ENCODE measurements at places on chromosomes 1 and 21. TPM values are rescaled to one million over a fixed set of nuclear protein-coding genes. Genes with fewer than 3 reads are reported as not detected.

DNA sequence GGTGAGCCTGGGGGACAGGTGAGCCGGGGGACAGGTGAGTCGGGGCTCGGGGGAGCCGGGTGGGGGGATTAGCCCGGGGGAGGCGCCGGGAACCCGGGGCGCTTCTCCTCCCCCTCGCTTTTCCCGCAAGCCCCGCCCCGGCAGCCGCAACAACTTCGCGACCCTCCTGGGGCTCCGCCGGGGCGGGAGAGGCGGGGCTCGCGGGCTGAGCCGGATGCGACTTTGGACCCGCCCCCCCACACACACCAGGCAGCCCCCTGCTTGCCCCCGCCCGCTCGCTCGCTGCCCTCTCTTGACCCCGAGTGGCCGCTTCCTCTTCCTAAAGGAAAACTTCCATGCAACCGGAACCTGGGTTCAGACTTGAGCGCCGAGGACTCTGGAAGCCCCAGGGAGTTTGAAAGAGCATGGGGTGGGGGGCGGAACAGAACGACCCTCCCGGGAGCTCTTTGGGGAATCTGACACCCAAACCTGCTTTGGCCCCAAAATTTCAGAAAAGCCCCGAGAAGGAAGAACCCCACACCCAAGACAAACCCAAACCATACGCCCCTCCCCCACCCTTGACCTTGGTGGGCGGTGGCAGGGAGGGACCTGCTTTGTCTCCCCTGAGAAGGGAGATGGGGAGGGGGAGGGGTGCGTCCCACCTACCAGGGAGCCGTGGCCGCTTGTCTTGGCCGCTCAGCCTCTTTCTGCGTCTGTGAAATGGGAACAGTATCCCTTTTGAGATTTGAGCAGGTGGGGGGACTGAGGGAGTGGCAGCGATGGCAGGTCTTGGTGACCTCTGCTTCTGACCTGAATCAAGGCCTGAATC is 550 bp downstream of the ARHGEF16 start:
- DNase-seq: no peak

Gene NMNAT2
- total RNA-seq: not detected

Gene DAB1
- not detected for total RNA-seq

- no peak for DNase-seq
Measured at GRCh38 chr1:61392409-61393242, 310.3 kb downstream of the NFIA start.

DNA sequence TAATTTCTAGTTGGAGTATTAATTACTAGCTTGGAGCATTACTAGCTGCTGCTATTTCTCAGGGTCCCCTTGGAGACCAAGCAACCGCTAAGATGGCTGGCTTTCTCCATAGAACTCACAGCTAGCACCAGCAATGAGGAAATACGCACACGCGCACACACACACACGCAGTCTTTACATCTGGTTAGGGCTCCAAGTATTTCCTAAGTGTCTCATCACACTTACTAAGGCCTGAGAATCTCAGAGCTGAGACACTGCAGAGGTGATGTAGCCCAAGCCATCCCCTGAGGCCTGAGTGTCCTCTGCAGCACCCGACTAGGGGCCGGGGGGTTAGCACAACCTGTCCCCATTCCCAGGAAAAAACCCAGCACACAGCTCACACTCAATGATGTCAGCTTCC is 42.5 kb downstream of the ITPKB start:
- no peak for DNase-seq

- no peak for DNase-seq
Measured at GRCh38 chr1:196466166-196466565, 142.1 kb downstream of the KCNT2 start.

- DNase-seq: no peak
Measured at GRCh38 chr21:45317398-45318145, 29.9 kb upstream of the POFUT2 start.
